ENCODE measurements at places on chromosomes 16 and 17.

- no peak for DNase-seq
These were observed 17.0 kb upstream of the THAP11 start for GRCh38 chr16:67825119-67825518.

DNA sequence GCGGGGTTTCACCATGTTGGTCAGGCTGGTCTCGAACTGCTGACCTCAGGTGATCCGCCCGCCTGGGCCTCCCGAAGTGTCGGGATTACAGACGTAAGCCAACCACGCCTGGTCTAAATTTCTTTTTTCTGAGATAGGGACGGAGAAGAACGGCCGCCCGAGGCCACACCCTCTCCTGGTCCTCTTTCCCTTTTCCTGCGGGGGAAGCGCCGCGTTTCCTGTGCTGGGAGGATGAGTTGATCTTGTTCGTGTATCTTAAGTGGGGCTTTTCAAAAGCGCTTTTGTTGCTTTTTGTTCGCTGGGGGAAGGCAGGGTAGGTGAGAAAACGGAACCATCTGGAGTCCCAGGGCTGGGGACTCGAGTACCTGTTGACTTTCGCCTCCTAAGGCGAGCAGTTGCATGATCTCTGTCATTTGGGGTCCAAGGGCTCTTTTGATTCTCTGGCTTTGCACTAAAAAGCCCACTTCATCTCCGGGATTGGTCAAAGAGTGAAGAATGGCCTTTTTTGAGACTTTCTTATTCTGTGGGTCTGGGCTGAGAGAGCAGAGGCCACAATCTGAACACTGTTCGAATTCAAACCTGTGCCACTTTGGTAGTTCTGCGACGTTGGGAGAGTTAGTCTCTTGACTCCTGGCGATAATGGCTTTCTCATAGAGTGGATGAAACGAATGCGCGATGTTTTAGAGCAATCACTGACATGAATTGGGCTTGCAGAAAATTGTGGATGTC is 1.3 kb downstream of the FUS start:
- DNase-seq: peak; percentile 62

GRCh38 chr17:8436844-8437171 is 1.1 kb downstream of the NDEL1 start:
- DNase-seq: no peak

GRCh38 chr16:67482233-67482924 is 968 bp downstream of the AGRP start:
- DNase-seq: peak; percentile 32

DNA sequence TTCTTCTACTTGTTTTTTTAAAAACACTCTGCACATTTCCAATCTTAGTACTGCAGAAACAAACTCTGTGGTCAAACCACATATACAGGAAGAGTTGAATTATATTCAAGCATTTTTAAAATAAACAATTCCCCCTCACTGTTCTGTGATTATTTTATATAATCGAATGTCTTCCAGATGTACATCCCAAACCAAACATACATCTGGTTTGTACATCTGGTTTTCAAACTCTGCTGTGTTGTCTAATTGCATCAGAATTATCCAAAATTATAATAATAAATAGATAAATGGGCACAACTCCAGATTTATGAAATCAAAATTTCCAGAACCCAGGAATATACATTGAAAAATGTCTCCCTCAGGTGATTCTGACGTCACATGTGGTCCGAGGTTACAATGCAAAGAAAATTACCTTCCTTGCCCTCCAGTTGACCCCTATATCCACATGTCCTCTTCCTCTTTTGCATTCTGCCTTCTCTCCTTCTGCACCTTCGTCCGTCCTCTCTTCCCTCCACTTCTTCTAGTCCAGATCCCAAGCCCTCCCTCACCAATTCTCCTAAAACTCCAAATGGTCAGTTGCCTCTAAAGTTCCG is 13.3 kb upstream of the CCDC144A start:
- no peak for DNase-seq
